ENCODE measurements at places on chromosomes 5 and 9.

DNA sequence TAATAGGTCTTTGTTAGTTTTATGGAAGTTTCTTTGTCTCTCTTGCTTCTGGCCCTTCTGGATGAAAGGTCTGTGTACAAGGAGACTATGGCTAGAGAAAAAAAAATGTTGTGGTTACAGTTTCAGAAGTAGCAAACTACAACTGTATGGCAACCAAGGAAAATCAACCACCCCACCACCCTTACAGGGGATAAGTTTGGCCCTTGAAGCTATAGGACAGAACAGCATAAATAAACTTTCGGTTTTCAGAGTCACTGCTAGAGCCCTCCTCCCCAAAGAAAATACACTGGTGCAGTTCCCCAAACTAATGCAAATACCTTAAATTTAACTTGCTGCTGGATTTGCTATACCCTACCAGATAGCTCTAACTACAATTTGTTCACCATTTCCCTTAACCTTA is 1216.7 kb downstream of the EFNA5 start:
- no peak for DNase-seq

- DNase-seq = no peak
Observed at GRCh38 chr5:150153957-150154617, 1.6 kb downstream of the PDGFRB start.

GRCh38 chr5:164191240-164191639 is 685.8 kb downstream of the MAT2B start:
- DNase-seq = no peak

GRCh38 chr5:176850371-176851245 is 40.2 kb downstream of the UNC5A start:
- DNase-seq = no peak

DNA sequence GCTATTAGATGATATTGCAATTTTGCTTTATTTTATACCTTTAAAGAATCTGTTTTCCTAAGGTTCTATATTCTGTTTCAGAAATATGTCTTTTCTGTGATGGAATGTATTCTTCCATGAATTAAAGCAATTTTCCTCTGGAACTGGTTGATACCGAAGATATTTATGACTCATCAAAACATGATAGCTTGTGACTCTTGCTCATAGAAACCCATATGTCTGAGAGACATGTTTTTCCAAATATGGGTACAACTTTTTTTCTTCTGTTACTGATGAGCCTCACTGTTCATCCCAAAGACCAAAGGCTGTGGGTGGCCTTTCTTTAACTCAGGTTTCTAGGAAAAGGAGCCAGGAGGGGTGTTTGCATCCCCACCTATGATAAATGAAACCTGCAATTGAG is 126.1 kb upstream of the PAPPA start:
- no peak for DNase-seq

Measured in stimulated activated CD8-positive, alpha-beta memory T cell treated with anti-CD3 and anti-CD28 coated beads, Interleukin-15, amount 100 ng/mL, for 24 hours (primary cell).